Left lobe of liver (tissue), 2 donors: ENCODE measurements at places on chromosomes 2 and 18. TPM values are rescaled to one million over a fixed set of nuclear protein-coding genes. Genes with fewer than 3 reads are reported as not detected.
A peak's percentile ranks its signal among the peaks of the same experiment; 100 is the strongest.

DNA sequence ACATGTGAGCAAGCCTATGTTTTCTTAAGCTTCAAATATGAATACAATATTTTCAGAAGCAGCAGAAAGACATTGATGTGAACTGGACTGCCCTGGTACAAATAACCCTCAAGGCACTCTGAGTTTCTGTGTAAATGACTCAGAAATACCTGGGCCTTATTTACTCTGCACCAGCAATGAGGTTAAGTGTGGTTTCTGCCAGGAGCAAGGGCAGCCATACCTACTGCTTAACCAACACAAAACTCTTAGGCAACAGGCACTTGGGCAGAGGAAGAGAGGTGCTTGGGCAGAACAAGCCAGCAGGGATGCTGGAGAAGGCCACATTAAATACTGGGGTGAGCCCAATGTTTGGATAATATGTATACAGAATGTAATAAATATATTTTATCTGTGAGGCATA, 29.4 kb upstream of the ARL5A start:
- DNase-seq = no peak

- no peak for DNase-seq
Measured at GRCh38 chr18:8688816-8689215, 16.5 kb upstream of the MTCL1 start.

- DNase-seq = no peak
Measured at GRCh38 chr2:179768765-179769164, 92.6 kb downstream of the ZNF385B start.

DNA sequence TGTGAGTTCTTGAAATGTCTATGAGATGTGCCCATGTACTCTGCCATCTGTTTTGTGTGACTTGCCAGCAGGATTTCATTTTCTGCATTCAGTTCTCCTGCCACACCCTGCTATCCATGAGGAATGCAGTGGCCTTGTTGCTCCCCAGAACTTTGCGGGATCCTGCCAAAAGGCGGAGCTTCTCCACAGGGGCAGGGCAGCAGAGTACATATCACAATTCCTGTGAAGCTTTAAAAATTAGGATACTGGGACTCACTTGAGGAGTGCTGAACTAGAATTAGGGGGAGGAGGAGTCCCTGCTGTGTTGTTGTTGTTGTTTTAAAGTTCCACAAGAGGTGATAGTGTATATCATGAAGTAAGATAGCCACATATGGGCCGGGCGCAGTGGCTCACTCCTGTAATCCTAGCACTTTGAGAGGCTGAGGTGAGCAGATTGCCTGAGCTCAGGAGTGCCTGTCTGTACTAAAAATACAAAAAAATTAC, 76.4 kb downstream of the TANC1 start:
- DNase-seq = no peak

- DNase-seq = peak; percentile 4
Measured at GRCh38 chr18:13615432-13615861, 110.9 kb downstream of the FAM210A start.

DNA sequence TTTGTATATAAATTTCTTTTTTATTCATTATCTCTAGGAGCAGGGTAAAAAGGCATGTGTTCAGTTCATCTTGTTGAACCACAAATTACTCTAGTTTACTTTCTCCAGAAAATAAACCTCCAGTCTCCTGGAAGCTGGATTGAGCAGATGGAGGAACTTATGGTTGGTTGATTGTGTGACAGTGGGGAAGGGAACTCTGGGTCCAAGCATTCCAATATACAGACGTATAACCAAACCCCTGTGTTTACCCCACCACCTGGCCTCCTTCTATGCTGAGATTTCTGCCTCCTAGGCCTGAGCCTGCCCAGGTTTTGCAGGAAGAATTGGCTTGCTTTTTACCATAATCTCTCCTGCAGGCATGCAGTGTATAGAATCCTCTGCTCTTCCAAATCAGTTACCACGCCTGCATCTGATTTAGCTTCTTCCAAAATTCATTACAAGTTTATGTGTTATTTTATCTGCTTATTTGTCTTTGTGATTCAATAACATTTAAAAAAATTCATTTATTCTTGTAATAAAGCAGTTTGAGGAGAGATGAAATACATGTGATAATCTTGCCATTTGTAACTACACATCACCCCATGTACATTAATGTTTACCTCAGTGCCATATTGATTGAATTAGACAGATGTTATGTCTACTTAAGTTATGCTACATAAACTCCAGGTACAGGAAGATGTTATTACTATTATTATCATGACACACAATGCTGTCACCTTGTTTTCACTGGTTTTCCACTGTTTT, 2.5 kb upstream of the RAB27B start:
- no peak for DNase-seq

DNA sequence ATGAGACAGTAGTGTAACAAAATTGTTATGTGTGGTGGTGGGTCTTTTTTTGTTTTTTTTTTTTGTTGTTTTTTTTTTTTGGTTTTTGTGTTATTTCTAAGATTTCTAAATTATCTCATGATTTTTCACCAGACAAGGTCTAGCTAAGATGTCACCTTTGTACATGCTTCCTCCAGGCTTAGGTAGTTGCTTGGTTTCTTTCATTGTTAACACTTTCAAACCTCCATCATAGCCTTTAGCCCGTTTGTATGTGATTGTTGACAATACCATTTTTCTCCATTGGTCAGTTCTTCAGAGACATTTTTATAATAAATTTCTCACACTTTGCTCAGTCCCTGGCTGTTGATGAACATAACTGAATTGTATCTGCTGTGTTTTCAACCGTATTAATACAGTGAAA, 2.2 kb downstream of the RELCH start:
- no peak for DNase-seq

DNA sequence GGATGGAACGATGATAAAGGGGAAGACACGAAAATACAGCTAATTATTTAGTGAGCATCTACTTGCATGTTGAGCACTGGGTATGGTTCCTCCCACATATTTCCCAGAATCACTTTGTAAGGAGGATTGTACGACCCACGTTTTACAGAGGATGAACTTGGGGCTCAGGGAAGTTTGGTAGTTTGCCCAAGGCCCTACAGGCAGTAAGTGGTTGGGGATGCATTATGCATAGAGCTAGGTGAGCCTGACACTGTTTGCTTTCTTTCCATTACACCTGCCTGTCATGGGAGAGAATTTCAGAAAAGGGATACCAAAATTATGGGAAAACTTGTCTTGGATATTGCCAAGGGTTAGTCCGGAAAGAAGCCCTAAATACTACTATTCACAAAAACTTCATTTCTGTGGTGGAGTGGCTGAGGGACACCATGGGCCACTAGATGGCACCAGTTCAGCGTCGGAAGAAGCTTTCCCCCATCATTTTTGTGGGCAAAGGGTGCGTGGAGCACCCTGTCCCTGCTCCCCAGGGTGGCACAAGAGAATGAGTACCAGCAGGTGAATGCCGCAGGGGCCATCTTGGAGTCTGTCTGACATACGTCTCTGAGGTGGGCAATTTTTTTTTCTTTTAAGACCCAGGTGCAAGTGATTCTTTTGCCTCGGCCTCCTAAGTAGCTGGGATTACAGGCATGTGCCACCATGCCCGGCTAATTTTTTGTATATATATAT, 23.5 kb upstream of the C18orf32 start:
- DNase-seq = peak; percentile 55

DNA sequence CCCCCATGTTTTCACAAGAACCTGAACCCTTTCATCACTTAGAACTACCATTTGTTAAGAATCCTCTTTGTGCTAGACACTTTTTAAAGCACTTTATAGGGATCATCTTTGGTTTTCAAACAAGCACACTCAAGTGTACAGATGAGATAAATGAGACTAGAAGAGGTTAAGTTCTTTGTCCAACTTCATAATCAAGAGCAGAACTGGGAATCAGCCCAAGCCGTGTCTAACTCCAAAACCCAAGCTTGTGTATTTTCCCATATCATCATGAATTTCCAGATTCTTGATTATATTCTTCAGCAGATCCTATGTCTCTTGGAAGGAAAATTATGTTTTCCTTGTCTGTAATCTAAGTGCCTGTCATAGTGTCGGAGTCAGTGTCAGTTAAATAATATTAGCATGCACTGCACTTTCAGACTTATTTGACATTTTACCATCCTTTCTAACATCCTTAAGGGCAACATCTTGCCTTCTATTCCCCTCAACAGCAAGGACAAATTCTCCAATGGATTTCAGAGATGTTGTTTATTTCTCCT, 123.0 kb upstream of the SETBP1 start:
- no peak for DNase-seq

DNA sequence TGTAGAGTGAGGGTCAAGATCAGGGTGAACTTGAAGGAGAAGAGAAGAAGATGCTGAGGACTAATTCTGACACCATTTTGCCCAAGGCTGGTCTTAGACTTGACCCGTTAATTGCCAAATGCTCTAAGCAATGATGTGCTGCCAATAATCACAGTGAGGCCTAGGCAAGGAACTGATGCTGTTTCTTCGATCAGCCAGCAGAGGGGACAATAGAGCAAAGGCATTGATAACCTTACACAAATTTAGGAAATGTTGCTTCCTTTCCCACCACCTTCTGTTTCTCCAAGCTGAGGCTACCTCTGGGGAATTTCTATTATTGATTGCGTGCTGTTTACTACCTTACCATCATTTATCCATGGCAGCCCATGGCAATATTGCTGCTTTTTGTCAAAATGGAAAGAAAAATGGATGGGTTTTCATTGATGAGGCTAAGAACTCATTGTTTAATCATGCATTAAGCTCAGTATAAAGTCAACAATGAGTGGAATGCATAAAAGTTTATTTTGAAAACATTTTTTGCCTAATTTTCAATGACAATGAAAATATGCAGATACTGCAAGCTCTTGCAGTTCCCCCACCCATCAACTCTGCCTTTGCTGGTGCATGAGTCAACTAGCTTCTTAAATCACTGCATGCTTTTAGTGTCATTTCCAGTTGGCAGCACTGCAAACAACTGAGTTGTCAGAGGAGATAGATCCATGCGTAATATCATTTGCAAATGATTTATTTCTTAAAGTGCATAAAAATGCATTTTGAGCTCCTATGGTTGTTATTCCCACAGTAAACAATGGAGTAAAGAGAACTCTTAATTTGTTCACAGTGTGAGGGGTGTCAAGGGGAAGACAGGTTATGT, 116.4 kb upstream of the NYAP2 start:
- no peak for DNase-seq

DNA sequence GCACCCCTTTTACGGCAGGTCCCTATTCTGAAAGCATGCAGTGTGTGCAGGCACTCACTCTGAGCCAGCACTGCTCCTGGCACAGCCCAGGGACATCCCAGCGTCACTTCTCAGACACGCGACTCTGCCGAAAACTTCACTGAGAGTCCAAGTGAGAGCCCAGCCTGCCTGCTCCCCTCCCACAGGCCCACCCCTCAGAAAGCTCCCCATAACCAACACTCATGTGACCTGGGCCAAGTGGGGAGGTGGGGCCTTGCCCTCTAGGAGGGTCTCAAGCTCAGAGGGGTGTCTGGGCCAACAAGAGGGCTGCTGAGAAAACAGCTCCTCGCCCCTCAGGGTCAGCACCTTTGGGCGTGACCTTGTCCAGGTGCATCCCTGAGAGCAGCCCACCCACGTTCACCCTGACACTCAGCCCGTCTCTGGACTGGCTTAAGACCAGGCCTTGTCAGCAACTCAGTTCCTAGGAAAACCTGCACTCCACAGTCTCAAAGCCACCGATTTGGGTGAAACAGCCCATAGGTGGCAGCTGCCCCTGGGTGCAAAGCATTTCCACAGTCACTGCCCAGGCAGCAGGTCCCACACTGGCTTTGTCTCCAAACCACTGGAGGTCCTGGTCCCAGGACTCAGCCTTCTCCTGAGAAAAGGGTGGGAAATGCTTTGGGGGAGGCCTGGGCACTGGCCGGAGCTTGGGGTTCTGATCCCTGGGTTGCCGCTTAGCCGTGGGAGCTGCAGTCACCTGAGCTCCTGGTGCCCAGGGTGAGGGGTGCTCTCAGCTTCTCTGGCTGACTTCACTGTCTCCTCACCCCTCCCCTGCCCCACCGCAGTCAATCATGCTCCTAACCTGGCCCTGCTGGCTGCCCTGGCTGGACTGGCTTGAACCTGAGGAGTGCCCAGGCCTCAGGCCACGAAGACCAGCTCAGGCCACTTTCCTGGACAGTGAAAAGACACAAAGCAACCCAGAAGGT, 209.6 kb downstream of the HDAC4 start:
- no peak for DNase-seq

GRCh38 chr2:172162225-172162733, 59.6 kb upstream of the DLX2 start:
- DNase-seq = no peak

- no peak for DNase-seq
Measured at GRCh38 chr2:133773854-133774653, 205.8 kb upstream of the NCKAP5 start.

DNA sequence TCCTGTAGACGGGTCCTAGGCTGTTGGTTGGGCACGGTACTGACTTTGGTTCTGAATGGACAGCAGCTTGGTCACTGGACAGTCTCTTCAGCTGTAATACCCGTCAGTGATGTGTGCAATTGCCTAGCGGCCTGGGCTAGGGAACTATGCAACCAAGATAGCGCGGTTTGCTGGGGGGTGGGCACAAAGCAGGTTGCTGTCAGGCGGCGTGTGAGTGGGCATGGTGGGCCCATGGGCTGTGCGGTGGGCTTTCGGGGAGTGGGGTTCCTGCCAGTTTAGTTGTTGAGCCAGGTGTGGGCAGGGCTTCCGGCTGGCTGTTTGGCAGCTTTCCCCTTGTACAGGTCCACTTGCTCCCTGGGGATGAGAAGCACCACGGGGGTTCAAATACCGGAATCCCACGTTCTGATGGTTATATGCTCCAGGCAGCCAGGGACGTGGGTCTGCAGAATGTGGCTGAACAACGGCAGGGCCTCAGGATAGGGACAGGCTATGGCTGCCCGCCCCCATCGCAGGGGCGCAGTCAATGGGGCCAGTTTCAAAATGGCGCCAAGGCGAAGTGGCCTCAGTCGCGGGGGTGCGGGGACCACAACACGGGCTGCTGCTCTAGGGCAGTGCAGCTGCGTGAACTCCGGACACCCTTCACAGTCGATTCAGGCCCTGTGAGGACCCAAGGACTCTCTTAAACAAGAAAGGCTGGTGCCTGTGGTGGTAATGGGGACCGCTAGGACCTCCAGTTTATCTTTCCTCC, 407.5 kb upstream of the FIGN start:
- DNase-seq = no peak

Gene DYNC1I2
- 16.9 TPM for total RNA-seq

Gene TXNDC2
- total RNA-seq = not detected

Gene RUFY4
- not detected for total RNA-seq

Gene TRAK2
- 12.3 TPM for total RNA-seq

Gene RSAD2
- 1.6 TPM for total RNA-seq

Gene CIB4
- total RNA-seq = not detected

Gene ASIC4
- total RNA-seq = 0.05 TPM

Gene C1GALT1C1L
- total RNA-seq = not detected

Gene ANKRD62
- not detected for total RNA-seq

Gene ITGAV
- 15.3 TPM for total RNA-seq
